Cardiac muscle cell (in vitro differentiated cells and primary cell): ENCODE measurements at places on chromosomes 1 and 21. TPM values are rescaled to one million over a fixed set of nuclear protein-coding genes. Genes with fewer than 3 reads are reported as not detected.

- DNase-seq, result no peak
These were observed 43.1 kb upstream of the FOXO6 start for GRCh38 chr1:41318135-41318534.

DNA sequence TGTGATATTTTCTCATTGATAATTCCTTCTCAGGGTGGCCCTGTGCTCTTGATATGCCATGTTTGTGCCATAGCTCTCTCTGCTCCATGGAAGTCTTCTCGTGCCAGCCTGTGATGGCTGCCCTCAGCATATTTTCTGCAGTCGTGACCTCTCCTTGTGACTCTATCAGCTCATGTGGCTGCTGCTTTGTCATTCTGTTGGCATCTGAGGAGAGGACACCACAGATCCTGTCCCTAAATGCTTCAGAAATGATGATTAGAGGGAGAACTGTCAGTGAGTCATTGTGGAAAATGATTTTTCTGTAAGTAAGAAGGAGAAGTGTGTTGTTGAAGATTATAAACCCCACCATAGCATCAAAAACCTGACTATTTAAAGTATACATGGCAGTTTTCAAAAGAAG, 286.0 kb downstream of the ADGRL2 start:
- DNase-seq, result no peak

DNA sequence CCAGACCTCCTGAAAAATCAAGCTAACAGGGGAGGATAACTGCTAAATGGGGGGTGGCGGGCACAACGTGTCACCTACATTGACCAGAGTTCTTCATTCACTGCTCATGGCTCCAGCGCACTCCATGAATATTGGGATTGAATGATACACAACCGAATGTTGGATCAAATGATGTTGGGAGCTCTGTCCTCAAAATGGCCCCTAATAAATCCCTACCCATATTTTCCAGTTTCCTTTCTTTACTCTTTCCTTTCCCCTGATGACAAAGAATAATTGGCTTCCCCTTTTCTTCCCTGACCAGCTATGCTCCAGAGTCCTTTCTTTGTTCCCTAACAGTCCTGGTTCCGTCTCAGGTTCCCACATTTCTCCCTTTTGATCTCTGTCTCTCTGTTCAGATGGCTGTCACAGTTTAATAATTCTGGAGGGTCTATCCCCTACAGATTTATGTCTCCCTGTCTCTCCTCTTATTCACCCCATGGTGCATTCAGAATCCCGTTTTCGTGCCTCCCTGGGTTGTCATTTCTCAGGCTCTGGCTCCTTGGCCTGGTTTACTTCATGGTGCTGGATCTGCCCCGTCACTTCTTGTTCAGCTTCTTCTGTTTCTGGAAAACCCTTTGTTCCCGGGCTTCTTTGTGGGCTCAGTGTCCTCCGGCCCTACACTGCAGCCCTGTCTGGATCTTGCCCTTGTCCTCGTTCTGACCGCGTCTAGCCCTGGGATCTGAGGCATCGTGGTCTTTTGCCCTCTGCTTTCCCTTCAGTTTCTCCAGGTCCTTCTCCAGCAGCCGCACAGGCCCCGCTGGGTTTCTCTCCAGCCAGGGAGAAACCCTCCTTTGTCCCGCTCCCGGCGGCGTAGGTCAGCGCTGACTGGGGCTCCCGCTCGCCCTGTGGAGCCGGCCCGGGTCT, 78.3 kb downstream of the NDUFS5 start:
- DNase-seq, result no peak

The CCT3 gene
- 245 and 330 TPM in 2 replicates for total RNA-seq

DNA sequence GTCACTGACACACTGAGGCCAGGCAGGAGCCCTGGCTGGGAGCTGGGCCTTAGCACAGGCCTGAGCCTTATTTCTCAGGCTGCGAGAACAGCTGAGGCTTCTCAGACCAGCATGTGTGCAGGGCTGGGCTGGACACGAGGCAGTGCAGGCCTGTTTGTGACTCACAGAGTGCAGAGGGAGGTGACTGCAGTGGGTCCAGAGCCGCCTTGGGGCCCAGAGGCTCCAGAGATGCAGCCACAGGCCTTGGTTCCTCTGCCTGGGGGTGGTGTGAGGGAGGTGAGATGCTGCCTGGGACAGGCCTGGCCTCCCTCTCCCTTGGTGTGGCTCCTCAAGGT, 61.2 kb upstream of the ETV3 start:
- peak; percentile 6 for DNase-seq

The COL6A1 gene
- 499 and 605 TPM in 2 replicates for total RNA-seq

The SMIM1 gene
- 20.9 and 28.4 TPM in 2 replicates for total RNA-seq

DNA sequence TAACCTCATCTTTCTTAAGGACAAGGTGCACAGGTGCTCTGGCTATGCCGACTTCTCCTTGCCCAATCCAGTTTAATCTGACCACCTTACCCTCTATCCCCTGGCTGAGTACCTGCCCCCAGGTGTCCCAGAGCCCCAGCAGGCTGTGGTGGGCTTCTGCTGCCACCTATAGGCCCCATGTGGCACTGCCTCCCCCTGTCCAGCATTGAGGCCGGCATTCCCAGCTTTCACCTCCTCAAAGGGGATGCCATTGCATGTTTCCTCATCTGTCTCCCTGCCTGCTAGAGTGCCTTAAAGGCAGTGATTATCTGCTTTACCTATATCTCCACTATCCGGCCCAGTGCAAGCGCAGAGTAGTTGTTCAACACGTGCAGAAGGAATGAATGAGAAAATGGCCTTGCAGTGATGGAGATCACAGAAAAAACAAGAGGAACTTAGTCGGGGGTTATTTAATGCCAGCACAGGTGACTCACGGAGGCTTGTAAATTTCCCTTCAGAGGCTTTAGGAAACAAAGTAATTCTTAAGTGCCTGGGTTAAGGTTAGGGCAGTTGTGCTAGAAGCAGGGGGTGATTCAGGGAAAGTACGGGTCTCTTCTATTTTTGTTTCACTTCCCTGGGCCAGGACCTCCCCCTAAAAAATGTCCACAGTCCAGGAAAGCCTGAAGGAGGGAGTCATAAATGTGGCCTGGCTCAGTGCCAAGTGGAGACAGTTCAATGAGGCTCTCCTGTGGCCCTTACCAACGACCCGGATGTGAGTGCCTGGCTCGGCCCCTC, 131.8 kb upstream of the NGF start:
- peak; percentile 72 for DNase-seq

The DRAXIN gene
- total RNA-seq, result 0.25 and 0.36 TPM in 2 replicates

The TAS1R1 gene
- not detected in 2 replicates for total RNA-seq

DNA sequence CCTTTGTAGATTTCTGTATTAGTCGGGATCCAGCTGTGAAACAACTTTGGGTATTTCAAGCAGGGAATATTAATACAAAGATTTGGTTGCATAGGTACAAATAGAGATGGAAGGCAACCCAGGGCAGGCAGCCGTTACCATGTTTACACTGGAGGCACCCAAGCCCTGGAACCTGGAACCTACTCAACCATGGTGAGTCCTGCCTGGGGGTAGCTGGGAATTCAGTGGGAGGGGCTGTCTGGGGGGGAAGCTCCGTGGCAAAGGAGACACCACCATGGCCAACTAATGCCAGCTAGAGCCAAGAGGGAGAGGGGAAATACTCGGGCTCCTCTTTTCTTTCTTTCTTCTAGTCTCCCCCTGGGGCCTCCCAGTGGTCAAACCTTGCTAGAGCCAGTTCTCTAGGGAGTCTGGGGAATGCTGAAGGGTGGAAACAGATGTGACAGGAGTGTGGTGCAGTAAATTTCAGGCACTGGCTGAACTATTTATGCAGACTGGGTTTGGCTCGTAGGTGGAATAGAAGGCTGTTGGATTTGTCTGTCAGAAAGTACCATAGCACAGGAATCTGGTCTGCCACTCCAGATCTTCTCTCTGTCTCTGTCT, 91.9 kb upstream of the CACNA1E start:
- DNase-seq, result peak; percentile 28

The RSPH1 gene
- total RNA-seq, result 0.06 TPM in 1 of 2 replicates, not detected in the other

The AK5 gene
- total RNA-seq, result 0.18 and 0.69 TPM in 2 replicates

DNA sequence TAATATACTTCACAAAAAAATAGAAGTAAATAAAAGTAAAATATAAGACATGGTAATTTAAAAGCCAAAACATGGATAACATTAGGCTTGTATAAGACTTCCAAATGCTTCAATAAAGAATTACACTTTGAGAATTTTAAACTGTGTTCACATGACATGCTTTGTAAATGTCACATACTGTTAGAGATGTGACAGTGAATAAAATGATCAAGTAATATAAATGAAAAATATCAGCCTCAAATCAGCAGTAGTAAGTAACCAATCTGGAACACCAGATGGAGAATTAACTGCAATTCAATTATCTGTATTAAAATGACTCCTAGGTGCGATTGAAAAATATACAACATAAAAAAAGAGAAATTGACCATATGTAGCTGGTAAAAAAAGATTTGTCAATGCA, 1260.8 kb downstream of the BRINP3 start:
- DNase-seq, result no peak
